ENCODE measurements at places on chromosomes 12 and 14.
A peak's percentile ranks its signal among the peaks of the same experiment; 100 is the strongest.

GRCh38 chr12:44875954-44876543 is at the start of gene NELL2:
Gene NELL2, minus strand, starts transcription at chr12:44876315. Its CDS starts 446 bp downstream, at chr12:44875869.
- DNase-seq = peak; percentile 89

DNA sequence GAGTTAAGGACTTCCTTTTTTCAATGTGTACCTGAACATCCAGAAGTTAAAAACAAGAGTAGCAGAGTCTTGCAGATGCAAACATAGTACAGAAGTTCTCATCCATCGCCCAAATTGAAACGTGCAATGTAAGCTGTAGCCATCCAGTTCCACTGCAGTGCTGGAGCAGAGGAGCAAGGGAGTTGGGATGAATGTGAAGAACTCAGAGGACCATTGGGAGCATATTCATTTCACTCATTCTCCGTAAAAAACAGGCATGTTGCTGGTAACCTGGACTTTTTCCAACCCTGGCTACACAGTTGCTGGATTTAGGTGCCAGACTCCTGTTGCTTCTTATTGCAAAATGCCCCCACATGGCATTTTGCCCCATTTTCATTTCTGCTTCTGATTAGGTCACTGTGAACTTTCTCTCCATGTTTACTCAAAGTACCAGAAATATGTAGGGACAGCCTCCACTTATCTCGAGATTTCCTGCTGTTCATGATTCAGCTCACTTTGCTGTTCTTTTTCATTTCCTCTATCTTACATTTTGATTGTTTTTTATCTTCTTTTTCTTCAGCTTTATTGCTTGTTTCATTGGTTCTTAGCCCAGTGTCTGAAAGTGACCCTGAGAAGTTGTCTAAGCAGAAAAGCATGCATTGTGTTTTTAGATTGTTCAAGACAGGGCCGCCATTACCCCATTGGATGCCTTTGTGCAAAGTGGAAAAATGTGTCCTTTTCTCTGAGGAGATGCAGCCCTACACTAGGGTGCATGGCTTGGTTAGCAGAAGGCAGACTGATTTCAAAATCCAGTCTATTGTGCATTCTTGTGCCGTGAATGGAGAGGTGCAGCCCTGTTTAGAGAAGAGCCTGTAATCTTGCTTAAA is 109.0 kb upstream of the AMIGO2 start:
- no peak for DNase-seq

DNA sequence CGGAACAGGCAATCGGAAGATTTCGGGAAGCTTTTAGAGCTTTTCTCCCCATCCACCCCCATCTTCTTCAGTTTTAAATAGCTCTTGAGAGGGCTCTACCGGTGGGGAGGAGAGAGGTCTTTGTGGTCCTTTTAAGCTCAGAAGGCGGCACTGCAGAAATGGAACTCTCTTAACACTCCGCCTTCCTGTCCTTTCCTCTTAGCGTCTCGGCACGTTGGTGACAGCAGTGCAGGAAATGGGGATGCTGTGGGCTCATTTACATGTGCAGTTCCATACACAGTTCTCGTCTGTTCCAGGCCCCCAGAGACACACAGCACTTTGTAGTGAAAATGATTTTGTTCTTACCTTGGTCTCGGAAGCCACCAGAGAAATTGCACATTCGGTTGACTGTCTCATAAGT is 50.4 kb upstream of the RIN3 start:
- no peak for DNase-seq

GRCh38 chr12:48995086-48995879 is 3.9 kb downstream of the DDN start:
- DNase-seq = peak; percentile 35

DNA sequence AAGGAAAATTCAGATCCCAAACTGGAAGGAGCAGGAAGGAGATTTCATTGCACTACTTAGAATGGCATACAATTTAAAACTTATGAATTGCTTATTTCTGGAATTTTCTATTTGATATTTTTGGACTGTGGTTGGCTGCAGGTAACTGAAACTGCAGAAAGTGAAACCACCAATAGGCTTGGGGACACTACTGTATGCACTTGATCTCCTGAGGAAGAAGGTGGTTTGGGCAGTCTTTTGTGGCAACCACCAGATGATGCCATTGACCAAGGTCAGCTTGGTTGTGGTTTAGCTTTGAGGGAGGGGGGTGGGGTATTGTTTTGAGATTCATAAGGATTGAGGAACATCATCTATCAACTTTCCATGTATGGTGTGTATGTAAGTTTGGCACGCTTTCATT is 209.5 kb upstream of the STXBP6 start:
- no peak for DNase-seq

GRCh38 chr12:117587631-117588287 is 226.3 kb upstream of the NOS1 start:
- peak; percentile 35 for DNase-seq

- no peak for DNase-seq
These were observed 390.3 kb downstream of the DIO2 start for GRCh38 chr14:79820866-79821535.

DNA sequence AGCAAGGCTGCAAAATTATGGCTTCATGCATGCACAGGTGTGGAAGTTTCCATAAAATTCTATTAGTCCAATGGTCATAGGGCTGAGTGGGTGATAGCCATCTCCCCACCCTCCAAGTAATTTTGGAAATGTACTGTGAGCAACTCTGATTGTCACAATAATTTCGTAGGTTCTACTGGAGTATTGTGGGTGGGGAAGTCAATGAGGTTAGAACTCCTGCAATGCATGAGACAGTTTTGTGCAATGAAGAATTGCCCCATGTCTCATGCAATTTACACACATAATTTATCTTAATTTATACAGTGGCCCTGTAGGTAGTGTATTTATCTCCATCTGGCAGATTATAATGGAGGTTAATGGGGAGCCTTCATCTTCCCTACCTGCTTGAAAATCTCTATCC is 20.5 kb downstream of the IFNG start:
- no peak for DNase-seq

DNA sequence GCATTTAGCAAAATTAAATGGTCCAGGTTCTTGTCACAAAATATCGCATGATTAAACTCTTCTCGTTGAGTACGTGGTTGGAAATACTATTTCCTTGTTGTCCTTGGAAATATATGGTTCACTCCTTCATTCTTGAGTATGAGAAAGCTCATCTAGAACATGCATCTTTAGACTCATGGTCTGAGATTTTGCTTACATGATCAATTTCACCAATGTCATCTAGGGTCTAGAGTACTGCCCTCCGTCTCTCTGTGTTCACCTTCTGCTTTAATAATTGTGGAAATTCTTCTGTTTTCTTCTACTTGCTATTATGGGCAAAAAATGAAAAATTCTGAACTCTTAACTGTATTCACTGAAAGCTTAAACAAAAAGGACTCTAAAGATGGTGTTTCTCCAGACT is 25.9 kb downstream of the MBIP start:
- DNase-seq = no peak

DNA sequence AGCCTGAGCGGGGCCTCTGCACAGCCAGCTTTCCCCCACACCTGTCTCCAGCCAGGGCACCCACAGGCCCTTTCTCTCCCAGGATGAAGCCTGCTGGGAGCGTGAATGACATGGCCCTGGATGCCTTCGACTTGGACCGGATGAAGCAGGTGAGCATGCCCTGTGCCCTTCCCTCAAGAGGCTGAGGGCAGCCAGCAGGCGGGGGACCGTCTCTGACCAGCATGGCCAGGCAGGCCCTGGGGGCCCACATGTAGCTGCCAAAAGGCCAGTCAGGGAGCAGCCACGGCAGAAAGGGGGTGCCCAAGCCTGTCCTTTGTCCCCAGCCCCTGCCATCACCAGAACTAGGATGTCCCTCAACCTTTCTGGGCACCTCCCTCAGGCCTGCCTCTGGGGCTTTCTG is 18.3 kb downstream of the DEGS2 start:
- no peak for DNase-seq

GRCh38 chr12:108724054-108724889 is 7.0 kb downstream of the CORO1C start:
- no peak for DNase-seq

GRCh38 chr12:39490500-39491282 is 47.8 kb upstream of the KIF21A start:
- no peak for DNase-seq

GRCh38 chr14:20413744-20414082 is 412 bp upstream of the TEP1 start:
- DNase-seq = no peak

DNA sequence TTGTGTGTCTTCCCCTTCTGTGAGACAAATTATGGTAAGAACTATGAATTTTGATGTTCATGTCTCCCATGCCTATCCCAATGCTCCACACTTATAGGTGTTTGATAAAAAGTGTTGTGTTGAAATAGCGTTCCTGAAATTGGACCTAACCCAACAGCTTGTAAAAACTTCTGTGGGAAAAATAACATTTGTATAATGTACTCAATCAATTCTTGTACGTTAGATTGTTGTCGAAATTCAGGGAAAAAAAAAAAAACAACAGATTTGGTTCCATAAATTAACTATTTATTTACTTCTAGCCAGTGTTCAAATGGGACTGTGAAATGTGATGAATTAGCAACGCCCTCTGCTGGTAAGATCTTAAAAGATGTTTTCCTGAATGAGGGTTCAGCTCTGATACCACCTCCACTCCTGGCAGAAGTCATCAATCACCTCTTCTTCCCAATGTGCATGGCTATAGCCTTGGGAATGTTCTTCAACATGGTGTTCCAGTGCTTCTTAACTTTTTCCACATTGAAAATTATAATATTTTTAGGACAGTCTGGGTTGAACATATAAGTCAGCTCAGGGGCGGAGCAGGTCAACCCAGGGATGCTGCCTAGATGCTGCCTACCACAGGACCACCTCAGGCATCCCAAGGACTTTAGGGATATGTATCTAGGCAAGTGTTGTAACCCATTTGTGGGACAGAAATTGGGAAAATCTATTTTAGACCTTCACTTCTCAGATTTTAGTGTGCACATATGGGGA is 170.6 kb downstream of the OTOGL start:
- no peak for DNase-seq

GRCh38 chr14:54649056-54649455 is 82.1 kb downstream of the SAMD4A start:
- no peak for DNase-seq

- peak; percentile 64 for DNase-seq
These were observed 22.1 kb upstream of the LRRC9 start for GRCh38 chr14:59897757-59898383.

All from NCI-H1092 (cell line).